Right lung (tissue), 10 donors: ENCODE measurements at places on chromosomes 12 and 14. TPM values are rescaled to one million over a fixed set of nuclear protein-coding genes. Genes with fewer than 3 reads are reported as not detected.

The SERPINA1 gene
- 5.4 TPM for polyA plus RNA-seq

The CHMP4A gene
- polyA plus RNA-seq: 53.9 TPM

GRCh38 chr12:12562585-12563261, at the start of gene DUSP16:
TSS of gene DUSP16 (minus strand) at chr12:12562863. CDS start at chr12:12521098, 41,765 bp downstream.
- peak; percentile 95 for DNase-seq

The CCDC197 gene
- polyA plus RNA-seq: not detected

The HIP1R gene
- polyA plus RNA-seq: 27.4 TPM

GRCh38 chr12:64081008-64081404, 141.1 kb downstream of the KICS2 start:
- no peak for DNase-seq

The NR1H4 gene
- 0.40 TPM for polyA plus RNA-seq

The MGST1 gene
- 73.8 TPM for polyA plus RNA-seq

The ACSS3 gene
- 39.4 TPM for polyA plus RNA-seq

GRCh38 chr12:71671816-71672215, 7.7 kb downstream of the THAP2 start:
- no peak for DNase-seq

- DNase-seq: no peak
Observed at GRCh38 chr14:61940666-61941420, 178.6 kb downstream of the SNAPC1 start.

- DNase-seq: peak; percentile 19
Observed at GRCh38 chr14:39169541-39169900, 612 bp downstream of the TRAPPC6B start.

The AMN gene
- polyA plus RNA-seq: 1.5 TPM

The HCAR2 gene
- polyA plus RNA-seq: 0.25 TPM

DNA sequence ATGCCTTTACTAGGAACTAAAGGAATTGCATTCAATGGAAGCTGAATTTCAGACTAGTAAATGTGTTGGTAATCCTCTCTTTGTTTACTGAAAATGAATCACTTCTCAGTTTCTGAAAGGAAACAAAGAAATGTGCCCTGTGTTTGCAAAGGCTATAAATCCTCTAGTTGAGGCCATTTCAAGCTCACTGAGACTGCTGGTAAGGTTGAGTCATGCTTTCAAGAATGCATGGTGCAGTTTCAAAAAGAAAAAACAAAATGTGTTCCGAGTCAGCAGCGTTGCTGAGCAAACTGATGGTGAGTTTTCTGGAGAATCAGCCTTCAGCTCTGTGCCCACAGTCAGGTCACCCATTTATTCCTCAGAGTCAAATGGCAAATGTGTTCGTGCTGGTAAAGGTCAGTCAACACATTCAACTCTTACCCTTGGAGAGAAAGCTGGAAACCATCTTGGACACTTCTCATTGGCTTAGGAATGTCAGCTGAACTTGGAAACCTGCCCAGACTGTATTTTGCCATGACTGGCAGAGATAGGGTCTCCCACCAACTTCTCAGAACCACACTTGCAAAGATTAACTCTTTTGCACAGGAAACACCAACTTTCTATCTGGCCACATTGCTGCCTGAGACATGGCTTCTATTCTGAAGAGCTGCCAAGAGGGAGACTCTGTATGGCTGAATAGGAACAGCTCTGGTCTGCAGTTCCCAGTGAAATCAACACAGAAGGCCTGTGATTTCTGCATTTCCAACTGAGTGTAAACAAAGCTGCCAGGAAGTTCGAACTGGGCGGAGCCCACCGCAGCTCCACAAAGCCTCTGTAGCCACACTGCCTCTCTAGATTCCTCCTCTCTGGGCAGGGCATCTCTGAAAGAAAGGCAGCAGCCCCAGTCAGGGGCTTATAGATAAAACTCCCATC, 484.4 kb downstream of the ATP23 start:
- DNase-seq: no peak

- no peak for DNase-seq
Observed at GRCh38 chr14:66641861-66642635, 134.1 kb downstream of the GPHN start.

DNA sequence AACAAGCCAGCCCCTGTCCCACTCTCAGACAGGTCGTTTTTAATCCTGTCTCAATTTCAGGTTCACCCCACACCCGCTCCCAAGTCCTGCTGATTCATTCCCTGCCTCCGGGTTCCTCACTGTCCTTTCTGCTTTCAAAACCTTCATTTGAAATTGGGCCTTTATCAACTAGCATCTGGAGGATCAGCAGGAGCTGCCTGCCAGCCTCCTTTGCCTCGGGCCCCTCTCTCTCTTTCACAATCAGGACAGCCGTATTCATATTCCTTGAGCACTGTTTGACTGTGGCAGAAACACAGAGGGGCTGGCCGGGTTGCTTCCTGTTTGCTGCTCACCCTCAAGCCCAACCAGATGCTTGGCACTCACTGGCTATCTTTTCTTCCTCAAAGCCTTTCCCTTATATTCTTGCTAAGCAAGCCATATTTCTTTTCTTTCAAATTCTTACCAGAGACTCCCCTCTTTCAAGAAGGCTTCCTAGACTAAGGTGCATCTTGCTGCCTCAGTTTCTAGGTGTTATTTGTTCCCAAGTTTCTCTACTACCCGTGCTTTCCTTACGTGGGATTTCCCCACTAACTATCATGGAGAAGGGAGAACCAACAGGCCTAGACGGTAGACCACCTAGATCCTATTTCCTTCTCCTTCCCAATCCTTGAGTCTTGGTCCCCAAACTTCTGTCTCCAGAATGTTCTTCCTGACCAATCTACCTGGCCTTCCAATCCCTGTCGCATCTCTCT, 3.0 kb downstream of the GALNT6 start:
- DNase-seq: no peak

GRCh38 chr12:116996621-116997020, 85.9 kb downstream of the FBXW8 start:
- no peak for DNase-seq

DNA sequence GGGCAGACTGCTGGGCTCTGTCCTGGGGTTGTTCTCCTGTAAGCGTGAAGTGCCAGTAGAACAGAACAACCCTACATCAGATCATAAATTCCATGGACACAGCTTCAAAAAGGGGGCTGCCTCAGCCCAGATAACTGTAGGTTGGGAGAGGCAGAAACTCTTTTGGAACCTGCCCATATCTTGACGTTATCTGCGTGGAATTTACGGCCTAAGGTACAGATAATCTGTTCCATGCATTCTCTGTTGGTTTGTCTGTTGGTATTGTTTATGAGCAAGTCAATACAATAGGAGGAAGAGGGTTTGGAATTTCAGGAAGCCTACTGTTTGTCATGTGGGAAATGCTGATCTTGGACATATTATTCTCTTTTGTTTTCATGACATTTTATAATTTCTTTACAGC, 36.7 kb downstream of the SLC25A47 start:
- DNase-seq: no peak

DNA sequence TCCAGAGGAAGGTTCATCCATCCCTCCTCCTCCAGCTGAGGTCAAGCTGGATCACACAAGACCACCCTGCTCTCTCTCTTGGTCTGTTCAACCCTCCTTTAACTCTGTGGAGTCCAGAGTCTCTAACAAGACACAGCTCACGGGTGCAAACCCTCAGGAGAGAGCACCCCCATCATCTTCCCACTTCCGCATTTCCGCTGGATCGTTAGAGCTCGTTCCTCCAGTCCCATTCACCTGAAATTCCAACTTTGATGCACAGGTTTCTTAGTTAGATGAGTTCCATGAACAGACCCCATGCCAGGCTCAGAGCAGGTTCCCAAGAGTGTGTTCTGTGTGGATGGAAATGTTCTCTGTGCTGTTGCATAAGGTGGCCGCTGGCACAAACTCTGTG, 44.5 kb upstream of the P2RX7 start:
- no peak for DNase-seq

DNA sequence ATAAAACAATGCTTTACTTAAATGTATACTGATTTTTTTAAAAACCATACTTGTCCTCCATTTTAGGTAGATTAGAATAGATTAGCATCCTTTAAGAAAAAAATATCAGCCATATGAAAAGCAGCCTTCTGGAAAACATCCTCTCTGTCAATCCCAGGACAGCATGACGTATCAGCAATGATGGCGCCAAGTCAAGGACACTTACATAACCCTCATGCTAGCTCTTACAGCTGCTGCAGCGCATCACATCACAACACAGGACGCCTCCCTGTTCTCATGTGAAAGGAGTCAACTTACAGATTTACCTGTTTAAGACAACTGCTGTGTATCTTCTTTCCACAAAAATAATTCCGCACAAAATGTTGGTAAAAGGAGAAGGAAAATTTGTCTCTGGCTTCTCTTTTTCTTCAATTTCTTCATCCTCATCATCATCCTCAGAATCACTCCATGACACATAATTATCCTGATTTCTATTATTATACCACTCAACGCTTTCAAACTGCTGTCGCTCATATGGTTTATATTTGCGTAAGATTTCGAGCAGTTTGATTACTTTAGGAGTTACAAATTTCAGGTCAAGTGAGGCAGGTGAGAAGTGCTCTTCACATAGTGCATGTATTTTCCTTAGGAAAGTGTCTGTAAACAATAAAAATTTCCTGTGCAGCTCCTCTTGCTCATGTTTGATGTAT, 33.3 kb downstream of the DICER1 start:
- no peak for DNase-seq

GRCh38 chr12:90858252-90858651, 96.7 kb downstream of the CCER1 start:
- DNase-seq: peak; percentile 35

DNA sequence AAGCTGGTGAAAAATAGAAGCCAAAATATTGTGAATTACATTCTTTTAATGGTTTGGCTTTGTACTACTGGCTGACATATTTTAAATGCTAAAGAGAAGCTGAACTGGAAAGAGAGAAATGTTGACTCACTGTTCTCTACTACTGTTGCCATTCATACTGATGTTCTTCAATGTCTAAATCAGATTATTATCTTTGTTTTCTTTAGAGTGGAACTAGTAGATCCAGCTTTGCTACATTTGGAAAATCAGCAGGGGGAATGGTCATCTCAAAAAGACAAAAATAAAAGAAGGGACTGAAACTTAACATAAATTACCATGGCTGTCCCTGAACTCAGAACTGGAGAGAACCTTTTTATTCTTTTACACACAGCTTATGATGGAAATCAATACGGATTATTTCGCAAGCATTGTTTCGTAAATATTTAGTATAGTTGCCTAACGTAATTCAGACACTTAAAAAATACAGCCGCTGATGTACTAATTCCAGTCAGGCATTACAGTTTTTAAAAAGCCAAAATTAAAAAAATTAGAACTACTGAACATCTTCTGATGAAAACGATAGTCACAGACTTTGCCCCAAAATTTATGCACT, 76.3 kb upstream of the OTX2 start:
- no peak for DNase-seq

GRCh38 chr12:44465139-44465538, 411.0 kb downstream of the NELL2 start:
- DNase-seq: no peak

The ASCL1 gene
- polyA plus RNA-seq: 3.6 TPM
